ENCODE measurements at places on chromosomes 5 and 9. TPM values are rescaled to one million over a fixed set of nuclear protein-coding genes. Genes with fewer than 3 reads are reported as not detected.

ITGA2 gene
- total RNA-seq, result 1.3 TPM

- no peaks in the 10 kb centered on the region for H3K36me3 ChIP-seq
- H3K27me3 ChIP-seq, result no peaks in the 10 kb centered on the region
- H3K4me3 ChIP-seq, result no peak overlapping the region
- H3K27ac ChIP-seq, result no peak overlapping the region
- peak; percentile 17 for DNase-seq
These were observed 13.1 kb upstream of the IFNA5 start for GRCh38 chr9:21317956-21318923.

DNA sequence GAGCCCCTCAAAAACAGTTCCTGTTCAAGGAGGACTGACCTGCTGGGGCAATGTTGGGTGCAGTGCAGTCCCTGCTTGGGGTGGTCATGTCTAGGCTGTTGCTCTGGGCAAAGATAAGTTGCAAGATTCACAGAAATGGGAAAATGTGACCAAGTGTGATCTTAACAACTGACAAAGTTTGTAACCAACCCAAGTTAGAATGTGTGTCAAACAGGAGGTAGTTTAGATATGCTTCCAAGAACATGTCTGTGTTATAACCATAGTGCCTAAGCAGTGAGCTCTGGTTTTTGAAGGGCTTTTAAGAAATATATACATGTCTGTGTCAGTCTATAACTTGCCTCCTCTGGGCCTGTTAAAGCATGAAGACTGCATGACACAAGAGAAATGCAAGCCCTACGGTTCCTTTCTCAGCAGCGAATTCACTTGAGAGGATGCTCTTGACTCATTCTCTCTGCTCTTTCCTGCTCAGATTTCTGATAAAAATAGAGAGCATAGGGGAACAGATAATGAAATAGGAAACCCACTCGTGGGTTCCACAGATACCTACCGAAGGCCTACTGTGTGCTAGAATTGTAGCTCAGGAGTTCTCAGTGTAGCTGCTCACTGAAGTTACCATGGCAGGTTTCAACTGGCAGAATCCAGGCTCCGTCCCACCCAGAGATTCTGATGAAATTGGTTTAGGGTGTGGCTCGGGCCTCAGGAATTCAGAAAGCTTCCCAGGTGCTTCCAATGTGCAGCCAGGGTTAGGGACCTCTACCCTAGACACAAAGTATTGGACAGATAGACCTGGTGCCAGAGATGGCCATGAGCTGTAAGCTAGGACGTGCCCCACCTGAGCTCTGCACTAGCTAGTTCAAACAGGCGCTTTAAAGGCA is 52.4 kb downstream of the ARHGEF37 start:
- H3K27ac ChIP-seq, result no peak overlapping the region
- H3K36me3 ChIP-seq, result no peaks in the 10 kb centered on the region
- no peak for DNase-seq

- no peaks in the 10 kb centered on the region for H3K27me3 ChIP-seq
- H3K4me3 ChIP-seq, result no peak overlapping the region
- H3K27ac ChIP-seq, result no peak overlapping the region
- no peak for DNase-seq
These were observed 60.2 kb upstream of the FUBP3 start for GRCh38 chr9:130518943-130519799.

DNA sequence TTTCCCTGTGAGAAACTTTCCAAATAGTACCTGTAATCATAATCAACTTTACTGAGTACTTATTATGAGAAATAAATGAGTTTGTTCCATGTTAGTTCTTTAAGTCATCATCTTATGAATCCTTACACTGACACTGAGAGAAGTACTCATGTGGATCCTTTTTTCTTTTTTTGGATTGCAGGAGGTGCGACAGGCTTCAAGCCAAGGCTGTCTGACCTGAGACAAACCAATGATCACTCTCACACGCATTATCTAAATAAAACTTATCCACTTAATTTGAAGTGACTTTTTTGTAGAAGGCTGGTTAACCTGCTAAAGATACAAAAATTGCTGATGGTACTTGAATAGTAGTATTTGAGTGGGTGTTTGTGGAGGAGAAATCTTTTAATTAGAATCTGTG is 39.5 kb downstream of the JAKMIP2 start:
- H3K36me3 ChIP-seq, result no peaks in the 10 kb centered on the region
- H3K27me3 ChIP-seq, result no peaks in the 10 kb centered on the region
- H3K4me1 ChIP-seq, result no peaks in the 10 kb centered on the region
- no peak overlapping the region for H3K27ac ChIP-seq
- H3K4me3 ChIP-seq, result no peak overlapping the region
- no peak for DNase-seq

DNA sequence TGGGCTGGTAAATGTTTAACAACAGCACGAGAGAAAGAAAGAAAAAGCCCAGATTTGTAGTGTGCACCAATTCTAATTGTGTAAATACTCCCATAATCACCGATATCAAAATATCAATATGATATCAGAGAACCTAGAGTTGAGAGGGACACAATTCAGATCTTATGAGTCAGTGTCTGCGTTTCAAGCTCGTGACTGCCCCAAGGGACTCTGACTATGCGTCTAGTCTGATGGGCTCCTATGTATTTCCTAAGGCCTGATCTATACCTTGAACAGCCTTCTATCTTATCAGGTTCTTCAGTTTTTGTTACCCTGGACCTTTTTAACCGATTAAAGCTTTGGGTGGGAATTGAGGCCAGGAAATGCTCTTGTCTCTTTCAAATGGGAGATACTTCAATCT is 243.0 kb upstream of the SLC24A2 start:
- no peaks in the 10 kb centered on the region for H3K27me3 ChIP-seq
- no peak for DNase-seq
- H3K27ac ChIP-seq, result no peak overlapping the region
- no peaks in the 10 kb centered on the region for H3K36me3 ChIP-seq
- H3K4me3 ChIP-seq, result no peak overlapping the region
- H3K4me1 ChIP-seq, result no peaks in the 10 kb centered on the region

GRCh38 chr9:133684121-133684935 is 48.2 kb downstream of the DBH start:
- no peaks in the 10 kb centered on the region for H3K36me3 ChIP-seq
- H3K27me3 ChIP-seq, result no peaks in the 10 kb centered on the region
- no peaks in the 10 kb centered on the region for H3K4me1 ChIP-seq
- peak overlapping the region; percentile 47 for H3K27ac ChIP-seq
- no peak overlapping the region for H3K4me3 ChIP-seq

GRCh38 chr9:134361843-134362414 is 35.7 kb downstream of the RXRA start:
- no peak for DNase-seq
- H3K36me3 ChIP-seq, result no peaks in the 10 kb centered on the region
- no peak overlapping the region for H3K4me3 ChIP-seq
- H3K4me1 ChIP-seq, result peaks cover 3% of the 10 kb centered on the region
- H3K27ac ChIP-seq, result no peak overlapping the region

DNA sequence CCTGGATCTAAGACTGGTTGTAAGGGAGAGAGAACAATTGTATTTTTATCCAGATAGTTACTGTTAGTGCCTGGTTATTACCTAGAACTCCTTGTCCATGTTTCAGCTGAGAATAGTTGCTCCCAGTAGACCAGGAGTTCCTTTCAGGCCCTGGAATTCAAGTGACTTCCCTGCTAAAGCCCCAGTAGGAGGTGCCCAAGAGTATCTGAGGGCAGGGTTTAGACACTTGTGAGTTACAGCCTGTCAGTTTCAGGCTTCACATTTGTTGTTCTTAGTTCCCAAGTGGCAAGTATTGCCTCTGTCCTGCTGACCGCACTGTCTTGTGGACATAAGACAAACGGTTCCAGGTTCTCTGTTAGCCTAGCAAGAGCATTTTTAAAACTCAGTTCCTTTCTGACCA is 743.9 kb upstream of the SEMA6A start:
- no peaks in the 10 kb centered on the region for H3K27me3 ChIP-seq
- H3K27ac ChIP-seq, result no peak overlapping the region
- H3K36me3 ChIP-seq, result no peaks in the 10 kb centered on the region
- DNase-seq, result no peak
- H3K4me1 ChIP-seq, result no peaks in the 10 kb centered on the region

GRCh38 chr5:65173130-65173525 is 308.6 kb downstream of the ADAMTS6 start:
- no peaks in the 10 kb centered on the region for H3K36me3 ChIP-seq
- DNase-seq, result no peak

SH3TC2 gene
- total RNA-seq, result 2.3 TPM

DNA sequence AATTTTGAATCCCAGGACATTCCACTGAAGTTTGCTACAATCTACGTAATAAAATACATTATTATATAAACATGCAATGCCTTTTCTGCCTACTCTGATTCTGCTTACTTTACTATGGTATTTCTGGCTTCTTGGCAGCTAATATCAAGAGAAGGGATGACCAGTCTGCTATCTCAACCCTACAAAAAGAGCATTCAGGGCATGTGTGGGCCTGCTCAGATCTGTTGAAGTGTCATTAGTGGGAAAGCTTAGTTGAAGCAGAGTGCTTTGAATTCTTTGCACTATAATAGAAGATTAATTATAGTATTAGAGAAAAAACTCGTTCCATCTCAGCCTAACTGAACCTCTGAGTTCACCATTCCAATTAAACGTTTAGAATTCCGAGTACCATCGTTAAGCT is 339.5 kb upstream of the ISL1 start:
- no peak overlapping the region for H3K27ac ChIP-seq
- no peaks in the 10 kb centered on the region for H3K4me1 ChIP-seq
- no peak for DNase-seq
- H3K27me3 ChIP-seq, result no peaks in the 10 kb centered on the region

CDH10 gene
- 12.0 TPM for total RNA-seq

GRCh38 chr5:78753093-78753531 is 104.5 kb upstream of the LHFPL2 start:
- H3K36me3 ChIP-seq, result no peaks in the 10 kb centered on the region
- H3K27ac ChIP-seq, result no peak overlapping the region
- no peaks in the 10 kb centered on the region for H3K4me1 ChIP-seq
- DNase-seq, result no peak

FOXD4L6 gene
- not detected for total RNA-seq

DNA sequence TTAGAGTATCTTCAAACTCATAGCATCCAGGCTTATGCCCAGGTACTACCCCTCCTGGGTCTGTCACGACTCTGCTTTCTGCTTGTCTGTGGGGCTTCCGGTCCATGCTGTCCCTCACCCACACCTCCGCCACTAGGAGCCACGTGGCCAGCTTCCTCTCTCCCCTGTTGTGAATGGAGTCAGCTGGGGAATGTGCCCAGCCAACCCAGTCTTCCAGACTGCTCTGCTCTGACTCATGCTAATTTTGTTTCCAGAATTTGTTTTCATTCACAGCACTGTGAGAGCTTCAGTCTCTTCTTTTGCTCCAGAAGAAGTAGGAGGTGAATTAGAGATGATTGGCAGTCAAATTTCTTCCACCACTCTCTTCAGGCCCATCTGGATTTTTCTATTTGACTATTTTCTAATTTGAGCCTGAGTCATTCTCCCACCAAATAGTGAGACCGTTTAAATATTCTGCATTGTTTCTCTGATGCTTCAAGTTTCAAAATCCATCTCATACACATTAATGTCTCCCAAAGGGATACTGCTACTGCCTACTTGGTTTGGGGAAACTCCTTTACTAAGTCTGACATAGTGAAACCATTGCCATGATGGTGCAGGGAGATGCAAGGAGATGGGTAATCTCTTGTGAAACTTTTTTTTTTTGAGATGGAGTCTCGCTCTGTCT is 424.1 kb upstream of the KIF2A start:
- H3K27ac ChIP-seq, result no peak overlapping the region
- no peaks in the 10 kb centered on the region for H3K4me1 ChIP-seq
- no peaks in the 10 kb centered on the region for H3K27me3 ChIP-seq
- no peak overlapping the region for H3K4me3 ChIP-seq

ZFR gene
- total RNA-seq, result 108 TPM

GRCh38 chr5:43203373-43203772 is 11.3 kb downstream of the NIM1K start:
- H3K36me3 ChIP-seq, result no peaks in the 10 kb centered on the region
- H3K4me3 ChIP-seq, result no peak overlapping the region
- no peak overlapping the region for H3K27ac ChIP-seq
- DNase-seq, result no peak
- no peaks in the 10 kb centered on the region for H3K27me3 ChIP-seq

- no peaks in the 10 kb centered on the region for H3K4me1 ChIP-seq
- H3K27me3 ChIP-seq, result no peaks in the 10 kb centered on the region
- H3K36me3 ChIP-seq, result no peaks in the 10 kb centered on the region
- DNase-seq, result no peak
- no peak overlapping the region for H3K27ac ChIP-seq
These were observed 34.4 kb downstream of the TTLL11 start for GRCh38 chr9:122058709-122059108.

GRCh38 chr5:177142098-177142611 is 8.6 kb downstream of the NSD1 start:
- no peaks in the 10 kb centered on the region for H3K27me3 ChIP-seq
- H3K4me1 ChIP-seq, result no peaks in the 10 kb centered on the region
- no peak overlapping the region for H3K27ac ChIP-seq
- no peaks in the 10 kb centered on the region for H3K36me3 ChIP-seq

DNA sequence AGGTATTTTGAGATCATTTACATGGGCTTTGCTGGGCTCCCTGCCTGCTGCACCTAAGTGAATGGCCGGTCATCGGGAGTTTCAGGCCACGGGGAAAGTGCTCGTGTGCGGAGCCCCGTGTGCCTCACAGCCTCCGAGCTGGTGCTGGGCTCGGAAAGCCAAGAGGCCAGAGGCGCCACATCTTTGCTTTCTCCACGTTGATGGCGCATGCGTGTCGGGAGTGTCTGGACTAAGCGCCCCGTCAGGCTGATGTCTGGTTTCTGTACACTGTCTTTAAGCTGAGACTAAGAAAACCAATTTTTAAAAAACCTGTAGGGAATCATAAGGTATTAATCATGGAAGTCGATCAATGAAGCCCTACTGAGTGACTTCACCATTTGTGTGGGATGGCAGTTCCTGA is 69.1 kb downstream of the OTULIN start:
- H3K36me3 ChIP-seq, result no peaks in the 10 kb centered on the region
- no peak for DNase-seq
- H3K27ac ChIP-seq, result no peak overlapping the region

- no peaks in the 10 kb centered on the region for H3K36me3 ChIP-seq
- DNase-seq, result no peak
- no peak overlapping the region for H3K27ac ChIP-seq
- no peaks in the 10 kb centered on the region for H3K27me3 ChIP-seq
These were observed 1350.1 kb upstream of the ACO1 start for GRCh38 chr9:31034311-31034710.

DNA sequence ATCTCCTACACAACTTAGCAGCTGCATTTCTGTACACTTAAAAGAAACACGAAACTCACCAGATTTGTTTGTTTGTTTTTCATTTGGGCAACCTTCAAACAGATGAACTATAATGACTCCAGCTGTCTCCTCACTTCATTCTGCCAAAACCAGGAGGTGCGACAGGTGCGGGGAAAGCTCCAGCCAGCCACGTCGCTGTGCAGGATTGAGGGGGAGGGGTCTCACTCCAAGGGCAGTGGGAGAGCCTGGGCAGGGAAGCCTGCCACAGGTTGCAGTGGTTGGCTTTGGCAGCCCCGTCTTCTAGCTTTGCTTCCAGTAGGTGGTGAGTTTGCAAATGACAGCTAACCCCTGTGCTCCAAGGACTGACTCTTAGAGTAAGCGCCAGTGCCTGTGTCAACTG is 215.8 kb downstream of the CEMIP2 start:
- no peak overlapping the region for H3K27ac ChIP-seq
- no peak for DNase-seq
- no peaks in the 10 kb centered on the region for H3K27me3 ChIP-seq
- no peaks in the 10 kb centered on the region for H3K4me1 ChIP-seq
